ENCODE measurements at places on chromosomes 11 and 22. TPM values are rescaled to one million over a fixed set of nuclear protein-coding genes. Genes with fewer than 3 reads are reported as not detected.

Gene OR6A2
- polyA plus RNA-seq = not detected

Gene SHANK3
- 80.5 TPM for polyA plus RNA-seq

Gene FOLR1
- 0.58 TPM for polyA plus RNA-seq

Gene CDC45
- polyA plus RNA-seq = 1.9 TPM

Data from adipose tissue (tissue), 3 donors.